ENCODE measurements at places on chromosomes 11 and 22.

GRCh38 chr11:1822648-1823375 lies 12.0 kb upstream of the SYT8 start:
- H3K4me1 ChIP-seq: no peaks in the 10 kb centered on the region
- DNase-seq: no peak
- H3K4me3 ChIP-seq: no peak overlapping the region
- H3K27ac ChIP-seq: no peak overlapping the region

DNA sequence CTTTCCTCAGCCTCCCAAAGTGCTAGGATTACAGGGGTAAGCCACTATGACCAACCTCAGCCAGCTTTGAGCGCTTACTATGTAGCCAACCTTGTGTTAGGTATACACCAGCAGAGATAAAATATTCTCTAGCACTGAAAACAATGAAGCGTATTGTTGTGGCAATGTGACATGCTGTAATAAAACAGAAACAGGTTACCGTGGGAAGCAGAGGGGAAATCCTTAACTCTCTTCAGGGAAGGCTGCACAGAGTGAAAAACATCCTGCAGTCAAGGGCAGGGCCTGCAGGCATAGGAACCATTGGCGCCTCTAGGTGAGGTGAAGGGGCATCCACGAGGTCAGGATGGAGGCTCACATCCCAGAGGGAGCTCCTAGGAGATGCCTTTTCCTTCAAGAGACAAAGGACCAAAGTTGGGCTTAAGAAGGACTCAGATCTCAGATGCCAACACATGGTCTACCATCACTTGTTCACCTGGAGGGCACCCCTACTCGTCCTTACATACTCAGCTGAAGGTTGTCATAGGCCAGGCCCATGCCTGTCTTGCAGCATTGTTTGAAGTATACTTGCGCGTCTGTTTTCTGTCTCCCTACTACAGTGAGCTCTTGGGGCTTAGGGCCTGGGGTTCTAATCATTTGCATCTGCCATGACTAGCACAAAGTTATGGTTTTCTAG lies 8.0 kb downstream of the POLD4 start:
- H3K27ac ChIP-seq: peak overlapping the region; percentile 30
- DNase-seq: no peak
- no peaks in the 10 kb centered on the region for H3K27me3 ChIP-seq
- H3K4me3 ChIP-seq: no peak overlapping the region
- H3K4me1 ChIP-seq: peaks cover 33% of the 10 kb centered on the region

- no peak overlapping the region for H3K27ac ChIP-seq
- no peaks in the 10 kb centered on the region for H3K36me3 ChIP-seq
- DNase-seq: no peak
- H3K4me3 ChIP-seq: no peak overlapping the region
- H3K4me1 ChIP-seq: peaks cover 15% of the 10 kb centered on the region
- H3K27me3 ChIP-seq: no peaks in the 10 kb centered on the region
Observed at GRCh38 chr11:3616721-3617460, 24.9 kb downstream of the ART5 start.

GRCh38 chr11:96179905-96180304 lies 163.1 kb downstream of the MAML2 start:
- no peak overlapping the region for H3K27ac ChIP-seq
- H3K4me1 ChIP-seq: peaks cover 6% of the 10 kb centered on the region
- no peak overlapping the region for H3K4me3 ChIP-seq

DNA sequence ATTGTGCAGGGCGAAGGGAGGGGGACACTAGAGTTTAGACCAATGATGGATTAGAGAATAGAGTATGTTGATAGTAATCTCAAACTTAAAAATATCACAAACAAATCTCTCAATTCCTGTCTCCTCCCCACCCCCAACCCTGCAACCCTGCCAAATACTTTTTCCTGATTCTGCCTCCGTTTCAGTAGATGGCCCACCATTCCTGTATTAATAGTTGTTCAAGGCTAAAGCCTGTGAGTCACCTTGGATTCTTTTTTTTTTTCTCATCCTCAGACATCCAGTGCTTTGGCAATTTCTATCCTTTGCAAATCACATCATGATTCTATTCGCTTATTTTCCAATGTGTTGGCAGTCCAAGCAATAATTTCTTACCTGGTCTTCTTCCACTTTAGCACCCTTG lies 207.9 kb downstream of the DYNC2H1 start:
- no peaks in the 10 kb centered on the region for H3K36me3 ChIP-seq
- no peak overlapping the region for H3K4me3 ChIP-seq
- H3K27ac ChIP-seq: no peak overlapping the region
- no peak for DNase-seq
- no peaks in the 10 kb centered on the region for H3K27me3 ChIP-seq

DNA sequence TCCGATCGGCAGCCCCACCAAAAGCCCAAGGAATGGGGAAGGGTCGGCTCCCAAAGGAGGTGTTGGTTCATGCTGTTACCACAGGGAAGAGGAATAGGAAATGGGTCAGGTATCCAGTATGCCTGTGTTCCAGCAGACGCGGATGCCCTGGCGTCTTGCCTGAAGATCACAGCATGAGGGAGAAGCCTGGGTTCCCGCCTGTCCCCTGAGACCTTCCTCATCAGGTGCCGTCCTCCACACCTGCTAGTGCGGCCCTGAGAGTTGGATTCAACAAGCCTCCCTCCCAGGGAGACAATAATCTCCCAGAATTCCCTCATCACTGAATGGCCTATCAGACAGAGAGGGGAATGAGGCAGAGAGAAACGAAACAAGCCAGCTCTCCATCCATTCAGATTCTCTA lies 92.2 kb downstream of the SPATA19 start:
- H3K27ac ChIP-seq: no peak overlapping the region
- no peak overlapping the region for H3K4me3 ChIP-seq

DNA sequence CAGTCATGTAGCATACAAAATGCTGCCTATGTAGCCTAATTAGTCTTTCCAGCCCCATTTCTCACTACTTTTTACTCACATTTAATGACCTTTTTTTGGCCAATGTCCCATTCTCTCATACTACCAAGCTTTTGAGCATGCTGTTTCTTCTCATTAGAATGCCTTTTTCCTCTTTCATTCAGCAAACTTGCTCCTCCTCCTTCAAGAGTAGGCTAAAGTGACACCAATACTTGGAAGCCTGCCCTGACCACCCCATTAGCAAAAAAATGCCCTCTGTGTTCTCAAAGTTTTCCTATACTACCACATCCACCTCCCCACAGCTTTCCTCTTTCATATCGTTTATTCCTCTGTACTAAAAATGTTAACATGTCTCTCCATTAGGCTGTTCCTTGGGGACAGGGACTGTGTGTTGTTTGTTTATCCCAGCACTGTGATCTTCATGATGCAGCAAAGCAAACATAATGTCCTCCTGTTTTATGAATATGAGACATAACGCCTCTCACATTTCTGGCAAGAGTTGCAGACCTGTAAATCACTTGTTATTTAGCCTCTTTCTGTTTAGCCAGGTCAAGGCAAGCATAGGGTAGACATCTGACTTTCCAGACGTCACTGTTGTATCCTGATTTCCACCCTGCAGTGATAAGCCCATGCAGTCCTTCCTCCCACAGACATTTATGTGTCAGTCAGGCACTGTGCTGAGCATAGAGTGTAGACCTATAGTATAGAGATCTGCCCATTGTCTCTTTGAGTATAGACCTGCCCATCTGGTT lies 62.0 kb upstream of the UCP3 start:
- no peak for DNase-seq
- no peak overlapping the region for H3K27ac ChIP-seq
- H3K27me3 ChIP-seq: no peaks in the 10 kb centered on the region
- H3K4me3 ChIP-seq: no peak overlapping the region
- no peaks in the 10 kb centered on the region for H3K4me1 ChIP-seq

DNA sequence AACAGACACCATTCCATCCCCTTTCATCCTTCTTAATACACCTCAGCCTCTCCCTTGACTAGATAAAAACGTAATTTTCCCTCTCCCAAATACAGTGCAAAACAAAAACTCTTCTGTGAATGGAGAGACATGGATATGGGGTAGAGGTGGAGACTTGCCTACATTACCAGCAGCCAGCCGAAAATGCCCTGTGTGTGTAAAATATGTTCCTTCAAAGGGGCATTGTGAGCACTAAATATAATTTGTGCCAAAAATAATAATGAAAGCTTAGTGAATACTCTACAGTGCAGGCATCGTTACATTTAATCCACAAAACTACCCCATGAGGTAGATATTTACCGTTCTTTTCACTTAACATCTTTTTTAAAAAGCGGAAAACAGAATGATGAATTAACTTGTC lies 1.0 kb upstream of the TRIM44 start:
- H3K4me3 ChIP-seq: peak overlapping the region; percentile 91
- no peak for DNase-seq
- peaks cover 25% of the 10 kb centered on the region for H3K4me1 ChIP-seq
- no peaks in the 10 kb centered on the region for H3K27me3 ChIP-seq
- no peak overlapping the region for H3K27ac ChIP-seq
- H3K36me3 ChIP-seq: no peaks in the 10 kb centered on the region

- DNase-seq: no peak
- H3K27ac ChIP-seq: no peak overlapping the region
- H3K36me3 ChIP-seq: no peaks in the 10 kb centered on the region
- H3K27me3 ChIP-seq: no peaks in the 10 kb centered on the region
Observed at GRCh38 chr11:86644291-86644690, 28.1 kb downstream of the ME3 start.

DNA sequence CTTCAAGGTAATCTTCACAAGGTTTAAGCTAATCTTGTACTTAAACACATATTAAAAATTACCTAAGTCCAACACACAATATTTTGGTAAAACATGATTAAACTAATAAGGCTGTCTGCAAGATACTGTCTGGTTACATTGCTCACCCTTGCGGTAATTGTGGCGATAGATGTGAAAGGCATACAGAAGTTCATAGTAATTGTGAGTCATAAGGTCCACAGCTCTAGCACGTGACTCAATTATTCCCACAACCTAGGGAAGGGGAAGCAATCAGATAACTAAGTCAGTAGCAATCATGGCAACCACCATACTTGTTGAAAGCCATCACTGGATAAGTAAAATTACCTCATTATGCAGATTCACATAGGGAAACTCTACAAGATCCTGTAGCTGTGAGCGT lies 30.5 kb upstream of the FNBP4 start:
- no peak for DNase-seq
- H3K36me3 ChIP-seq: peaks cover 76% of the 10 kb centered on the region
- H3K27me3 ChIP-seq: no peaks in the 10 kb centered on the region
- H3K27ac ChIP-seq: no peak overlapping the region
- H3K4me3 ChIP-seq: no peak overlapping the region
